Stimulated activated CD8-positive, alpha-beta memory T cell treated with anti-CD3 and anti-CD28 coated beads, Interleukin-2, amount 100 ng/mL, for 1 hour (primary cell): ENCODE measurements at places on chromosomes 4 and X.

DNA sequence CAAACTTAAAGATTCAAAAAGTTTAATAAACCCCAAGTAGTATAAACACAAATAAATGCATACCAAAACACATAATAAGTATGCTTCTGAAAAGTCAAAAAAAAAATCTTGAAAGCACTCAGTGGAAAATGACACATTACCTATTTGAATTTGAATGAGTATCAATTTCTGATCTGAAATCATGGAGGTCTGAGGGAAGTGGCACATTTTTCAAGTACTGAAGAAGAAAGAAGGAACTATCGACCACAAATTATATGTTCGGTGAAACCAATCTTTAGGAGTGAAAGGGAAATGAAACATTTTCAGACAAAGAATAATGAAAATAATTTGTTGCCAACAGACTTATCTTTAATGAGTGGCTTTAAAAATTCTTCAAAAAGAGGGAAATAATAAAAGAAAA lies 12.1 kb upstream of the F9 start:
- no peak for DNase-seq

- DNase-seq = no peak
Measured at GRCh38 chr4:3320361-3321023, 27.7 kb downstream of the RGS12 start.

GRCh38 chr4:70759126-70759525 lies 37.4 kb downstream of the RUFY3 start:
- no peak for DNase-seq

DNA sequence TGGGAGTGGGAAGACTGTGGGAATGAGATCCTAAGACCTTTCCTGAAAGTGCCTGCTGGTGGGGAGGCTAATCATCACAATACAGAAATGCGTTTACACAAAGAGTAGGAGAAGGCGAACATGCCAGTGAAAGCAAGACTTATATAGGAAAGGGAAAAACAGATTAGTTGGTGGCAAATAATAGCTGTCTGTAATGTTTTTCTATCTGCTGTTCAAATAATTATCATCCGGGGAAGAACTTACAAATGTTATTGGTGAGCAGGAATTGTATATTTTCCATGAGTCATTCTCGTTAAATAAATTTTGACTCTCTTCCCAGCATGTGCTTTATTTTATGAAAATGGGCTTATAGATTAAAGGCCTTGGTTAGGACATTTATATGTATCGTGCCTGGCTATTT lies 196.5 kb downstream of the ARHGAP10 start:
- DNase-seq = no peak

DNA sequence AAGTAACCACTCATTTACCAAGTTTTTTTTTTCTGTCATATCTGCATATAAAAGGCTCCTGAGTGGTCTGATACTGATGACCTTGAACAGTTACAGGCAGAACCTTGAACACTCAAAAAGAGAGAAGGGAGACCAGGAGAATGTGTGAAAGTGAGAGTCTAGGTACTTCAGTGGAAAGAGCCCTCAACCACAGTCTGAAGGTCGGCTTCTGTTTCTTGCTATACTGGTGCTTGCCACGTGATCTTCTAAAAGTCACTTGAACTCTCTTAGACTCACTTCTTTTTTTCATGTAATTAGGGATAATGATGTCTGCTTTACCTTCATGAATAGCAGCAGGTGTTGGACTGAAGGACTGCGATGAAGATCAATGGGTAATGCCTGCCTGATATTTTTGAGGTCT lies 22.8 kb downstream of the GABRB1 start:
- DNase-seq = no peak

DNA sequence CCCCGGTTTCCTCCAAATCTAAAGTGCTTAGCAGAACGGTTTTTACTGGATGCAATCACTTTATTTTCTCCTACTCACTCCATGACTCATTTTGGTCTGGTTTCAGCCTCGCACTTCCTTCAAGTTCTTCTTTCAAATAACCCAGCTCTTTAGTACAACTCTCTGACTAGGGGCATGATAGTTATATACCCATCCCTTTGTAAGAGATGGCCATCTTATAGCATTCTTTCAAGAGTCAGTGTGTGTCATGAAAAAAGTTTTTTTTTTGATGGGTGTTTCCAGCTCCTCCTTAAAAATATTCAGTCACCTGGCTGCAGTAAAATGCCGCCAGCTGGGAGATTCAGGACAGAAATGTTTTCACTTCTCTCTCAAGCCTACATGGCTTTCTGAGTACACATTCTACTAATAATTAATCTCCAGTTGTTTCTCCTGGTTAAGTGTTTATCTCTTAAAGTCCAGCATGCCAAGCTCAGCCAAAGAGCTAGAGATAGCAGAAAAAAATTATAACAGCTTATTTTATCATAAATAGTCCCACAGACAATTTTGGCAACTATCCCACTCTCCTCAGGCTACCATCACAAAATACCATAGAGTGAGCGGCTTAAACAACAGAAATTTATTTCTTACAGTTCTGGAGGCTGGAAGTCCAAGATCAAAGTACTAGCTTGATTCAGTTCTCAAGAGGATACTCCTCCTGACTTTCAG lies 139.3 kb downstream of the GASK1B start:
- no peak for DNase-seq

- DNase-seq = no peak
Measured at GRCh38 chr4:153346031-153346430, 1.5 kb downstream of the MND1 start.

DNA sequence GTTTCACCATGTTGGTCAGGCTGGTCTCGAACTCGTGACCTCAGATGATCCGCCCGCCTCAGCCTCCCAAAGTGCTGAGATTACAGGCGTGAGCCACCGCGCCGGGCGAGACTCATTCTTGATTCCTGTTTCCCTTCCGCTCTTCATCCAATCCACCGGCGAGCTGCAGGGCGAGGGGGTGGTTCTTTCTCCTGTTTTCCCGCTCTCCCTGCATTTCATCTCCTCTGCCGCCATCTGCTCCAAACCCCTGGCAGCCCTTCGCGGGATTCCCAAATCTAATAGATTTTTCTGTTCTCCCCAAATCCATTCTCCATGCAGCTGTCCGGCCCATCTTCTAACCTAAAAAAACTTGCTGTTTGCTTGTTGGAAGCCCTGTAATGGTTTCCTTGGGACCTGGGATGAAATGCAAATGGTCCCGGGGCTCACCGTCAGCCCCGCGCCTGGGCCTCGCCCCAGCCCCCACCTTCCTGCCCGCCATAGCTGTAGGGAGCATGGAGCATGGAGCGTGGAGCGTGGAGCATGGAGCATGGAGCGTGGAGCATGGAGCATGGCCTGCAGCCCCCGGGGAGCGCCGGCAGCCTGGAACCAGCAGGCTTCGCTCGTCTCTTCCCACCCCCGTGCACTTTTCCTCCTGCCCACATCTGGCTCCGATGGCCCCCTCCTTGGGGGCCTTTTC lies 1.1 kb downstream of the ZFP42 start:
- DNase-seq = no peak

DNA sequence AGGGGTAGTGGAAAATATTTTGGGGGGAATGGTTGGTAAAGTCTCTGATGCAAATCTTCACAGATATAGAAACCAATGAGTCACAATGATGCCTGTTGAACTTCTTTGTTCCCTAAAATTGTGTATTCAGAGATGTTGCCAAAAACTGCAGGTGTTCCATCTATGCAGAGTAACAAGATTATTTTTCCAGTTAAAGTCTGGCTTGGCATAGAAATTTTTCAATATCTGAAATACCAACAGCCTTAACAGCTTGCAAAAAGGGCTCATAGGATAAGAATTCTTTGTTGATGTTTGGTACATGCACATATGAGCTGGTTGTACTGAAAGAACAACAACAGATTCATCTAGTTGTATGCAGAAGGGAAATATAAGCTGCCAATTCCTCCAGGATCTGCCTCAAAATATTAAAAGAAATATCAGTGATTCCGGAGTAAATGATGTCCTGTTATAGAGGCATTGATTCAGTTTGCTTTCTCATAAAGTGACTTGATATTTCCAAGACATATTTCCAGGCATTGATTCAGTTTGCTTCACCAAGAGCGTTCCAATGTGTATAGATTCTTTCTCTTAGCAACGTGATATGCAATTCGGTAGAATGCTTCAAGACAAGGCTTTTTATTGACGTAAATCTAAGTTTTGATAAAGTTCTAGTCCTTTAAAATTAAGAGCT lies 564.4 kb downstream of the TMA16 start:
- DNase-seq = no peak

DNA sequence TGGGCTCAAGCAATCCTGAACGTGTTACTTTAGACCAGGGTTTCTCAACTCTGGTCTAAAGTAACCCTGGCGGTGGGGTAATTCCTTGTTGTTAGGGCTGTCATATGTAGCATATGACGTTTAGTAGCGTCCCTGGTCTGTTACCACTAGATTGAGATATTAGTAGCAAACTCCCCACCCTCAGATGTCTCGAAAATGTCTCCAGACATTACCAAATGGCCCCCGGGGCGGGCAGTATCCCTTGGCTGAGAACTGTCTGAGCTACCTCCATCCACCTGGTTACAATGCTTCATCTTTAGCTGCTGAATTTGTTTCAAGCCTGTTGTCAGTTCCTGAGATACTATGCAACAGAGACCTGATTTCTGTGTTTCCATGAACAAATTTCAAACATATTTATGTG lies 56.7 kb downstream of the CLDN34 start:
- no peak for DNase-seq

- DNase-seq = no peak
Measured at GRCh38 chrX:8868070-8868773, 67.0 kb upstream of the FAM9A start.

DNA sequence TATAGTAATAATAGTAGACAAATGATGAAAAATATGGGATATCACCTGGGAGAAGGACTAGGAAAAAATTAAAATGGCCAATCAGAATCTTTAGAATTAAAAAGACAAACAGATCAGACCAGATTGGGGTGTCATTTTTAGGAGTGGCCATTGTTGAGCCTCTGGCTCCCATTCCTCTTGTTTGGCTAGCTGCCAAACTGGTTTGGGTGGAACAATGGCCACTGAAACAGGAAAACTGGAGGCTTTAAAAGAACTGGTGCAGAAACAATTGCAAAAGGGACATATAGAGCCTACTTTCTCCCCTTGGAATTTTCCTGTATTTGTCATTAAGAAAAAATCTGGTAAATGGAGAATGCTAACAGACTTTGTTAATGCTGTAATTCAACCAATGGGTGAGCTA lies 294.8 kb upstream of the DKK2 start:
- DNase-seq = no peak

DNA sequence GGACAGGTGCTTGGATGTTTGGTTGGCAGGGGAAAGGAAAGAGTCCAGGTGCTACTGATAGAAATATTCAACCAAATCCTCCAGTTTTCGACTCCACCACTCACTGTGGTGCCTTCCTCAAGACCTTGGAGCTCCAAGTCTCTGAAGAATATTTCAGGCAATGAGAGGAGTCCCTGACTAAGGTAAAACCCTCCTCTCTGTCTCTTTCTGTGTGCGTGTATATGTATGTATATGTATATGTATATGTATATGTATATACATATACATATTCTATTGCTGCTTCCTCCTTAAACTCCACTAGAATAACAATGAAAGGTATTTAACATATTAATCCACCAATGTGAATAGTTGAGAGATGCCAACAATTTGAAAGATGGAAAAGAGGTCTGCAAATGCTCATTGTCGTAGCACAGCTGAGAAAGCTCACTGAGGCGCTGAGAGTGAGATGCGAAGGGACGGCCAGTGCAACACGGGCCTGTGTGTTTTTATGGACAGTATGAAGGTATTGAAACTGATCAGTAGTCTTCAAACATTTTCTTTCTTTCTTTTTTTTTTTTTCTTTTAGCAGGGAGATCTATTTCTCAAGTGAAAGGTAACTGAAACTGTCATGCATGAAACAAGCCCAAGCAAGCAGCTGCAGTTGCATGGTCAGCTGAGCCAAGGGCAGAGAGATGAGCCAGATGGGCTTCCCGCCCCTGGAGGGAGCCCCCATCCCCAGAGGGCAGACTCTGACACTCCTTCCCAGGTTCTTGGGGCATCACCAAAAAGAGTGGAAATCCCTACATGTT lies 41.1 kb upstream of the HS3ST1 start:
- no peak for DNase-seq

DNA sequence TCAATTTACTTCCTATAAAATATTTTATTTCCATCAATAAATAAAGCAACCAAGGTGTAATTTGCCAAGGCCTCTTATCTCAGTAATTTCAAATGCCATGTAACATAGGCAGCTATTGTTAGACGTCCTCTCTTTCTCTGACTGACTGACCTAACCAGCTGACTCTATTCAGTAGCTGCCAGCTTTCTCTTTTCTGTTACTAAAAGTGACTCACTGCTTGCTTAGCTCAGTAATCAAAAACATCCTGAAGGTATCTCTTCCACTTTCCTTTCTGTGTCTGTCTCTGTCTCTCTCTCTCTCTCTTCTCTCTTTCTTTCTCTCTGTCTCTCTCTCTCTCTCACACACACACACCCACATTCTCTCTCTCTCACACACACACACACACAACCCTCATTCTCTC lies 134.2 kb downstream of the SPOCK3 start:
- no peak for DNase-seq

DNA sequence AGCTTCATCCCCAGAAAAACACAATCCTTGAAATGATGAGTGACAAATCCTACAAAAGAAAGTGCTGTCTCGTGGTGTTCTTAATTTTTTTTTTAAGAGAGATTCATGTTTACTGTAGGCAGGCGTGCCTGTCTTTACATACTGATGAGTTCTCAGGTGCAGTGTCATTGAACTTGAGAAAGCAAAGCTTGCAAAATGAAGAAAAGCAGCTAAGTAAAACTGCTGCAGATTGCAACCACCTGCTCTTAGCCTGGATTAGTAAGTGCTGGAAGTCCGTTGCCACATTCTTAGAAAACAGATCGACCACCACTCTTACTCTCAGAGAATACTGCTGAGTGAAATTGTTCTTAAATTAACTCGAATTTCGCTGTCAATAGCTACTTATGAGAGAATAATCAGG lies 854.6 kb downstream of the TRIML1 start:
- no peak for DNase-seq

DNA sequence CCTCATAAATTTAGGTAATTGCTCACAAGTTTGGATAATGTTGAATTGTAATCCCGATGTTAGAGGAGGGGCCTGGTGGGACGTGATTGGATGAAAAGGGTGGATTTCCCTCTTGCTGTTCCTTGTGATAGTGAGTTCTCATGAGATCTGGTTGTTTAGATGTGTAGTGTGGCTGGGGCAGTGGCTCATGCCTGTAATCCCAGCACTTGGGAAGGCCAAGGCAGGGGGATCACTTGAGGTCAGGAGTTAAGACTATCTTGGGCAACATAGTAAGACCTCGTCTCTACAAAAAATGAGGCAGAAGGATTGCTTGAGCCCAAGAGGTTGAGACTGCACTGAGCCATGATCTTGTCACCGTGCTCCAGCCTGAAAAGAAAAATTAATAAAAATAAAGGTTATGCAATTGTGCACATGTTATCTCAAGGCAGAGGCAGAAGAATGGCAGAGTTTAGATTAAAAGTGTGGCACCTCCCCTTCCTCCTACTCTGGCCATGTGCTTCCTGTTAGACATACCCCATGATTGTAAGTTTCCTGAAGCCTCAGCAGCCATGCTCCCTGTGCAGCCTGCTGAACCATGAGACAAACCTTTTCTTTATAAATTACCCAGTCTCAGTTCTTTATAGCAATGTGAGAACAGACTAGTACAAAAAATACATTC lies 36.5 kb downstream of the ERVMER34-1 start:
- DNase-seq = no peak

- DNase-seq = no peak
Measured at GRCh38 chr4:125938541-125938940, 623.8 kb downstream of the FAT4 start.

GRCh38 chr4:1137850-1138249 lies 24.5 kb upstream of the RNF212 start:
- DNase-seq = no peak
